ENCODE measurements at places on chromosomes 1 and 21.
A peak's percentile ranks its signal among the peaks of the same experiment; 100 is the strongest.

DNA sequence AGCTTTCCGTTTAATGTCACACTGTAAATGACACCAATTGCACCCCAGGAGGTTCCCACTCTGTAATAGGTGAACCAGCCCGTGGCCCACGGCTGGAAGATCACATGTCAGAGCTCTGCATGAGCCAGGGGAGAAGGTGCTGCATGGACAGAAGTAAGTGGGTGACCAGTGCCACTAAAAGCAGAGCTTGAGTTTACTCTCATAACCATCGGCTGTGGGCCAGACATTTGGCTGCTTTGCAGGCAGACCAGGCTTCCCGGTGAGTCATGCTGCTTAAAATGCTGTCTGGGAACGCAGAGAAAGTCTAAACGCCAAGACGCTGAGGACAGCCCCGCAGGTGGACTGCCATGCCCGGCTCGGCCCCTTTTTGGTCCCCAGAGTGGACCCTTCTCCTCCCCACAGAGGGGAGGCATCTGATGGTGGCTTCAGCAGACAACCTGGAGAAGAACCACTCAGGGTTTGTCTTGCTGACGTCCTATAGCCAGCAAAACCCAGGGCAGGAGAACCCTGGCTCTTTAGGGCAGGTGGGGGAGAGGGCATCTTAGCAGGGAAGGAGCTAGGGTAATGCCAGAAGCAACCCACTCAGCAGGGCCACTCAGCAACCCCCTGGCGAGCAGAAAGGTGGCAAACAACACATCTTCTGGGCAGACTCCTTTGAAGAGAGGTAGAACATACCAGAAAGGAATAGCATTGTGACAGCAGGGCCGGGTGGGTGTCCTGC is 7.3 kb downstream of the KIAA2013 start:
- no peak for DNase-seq

GRCh38 chr1:45493116-45493697 is 2.2 kb upstream of the TESK2 start:
- DNase-seq: peak; percentile 45

DNA sequence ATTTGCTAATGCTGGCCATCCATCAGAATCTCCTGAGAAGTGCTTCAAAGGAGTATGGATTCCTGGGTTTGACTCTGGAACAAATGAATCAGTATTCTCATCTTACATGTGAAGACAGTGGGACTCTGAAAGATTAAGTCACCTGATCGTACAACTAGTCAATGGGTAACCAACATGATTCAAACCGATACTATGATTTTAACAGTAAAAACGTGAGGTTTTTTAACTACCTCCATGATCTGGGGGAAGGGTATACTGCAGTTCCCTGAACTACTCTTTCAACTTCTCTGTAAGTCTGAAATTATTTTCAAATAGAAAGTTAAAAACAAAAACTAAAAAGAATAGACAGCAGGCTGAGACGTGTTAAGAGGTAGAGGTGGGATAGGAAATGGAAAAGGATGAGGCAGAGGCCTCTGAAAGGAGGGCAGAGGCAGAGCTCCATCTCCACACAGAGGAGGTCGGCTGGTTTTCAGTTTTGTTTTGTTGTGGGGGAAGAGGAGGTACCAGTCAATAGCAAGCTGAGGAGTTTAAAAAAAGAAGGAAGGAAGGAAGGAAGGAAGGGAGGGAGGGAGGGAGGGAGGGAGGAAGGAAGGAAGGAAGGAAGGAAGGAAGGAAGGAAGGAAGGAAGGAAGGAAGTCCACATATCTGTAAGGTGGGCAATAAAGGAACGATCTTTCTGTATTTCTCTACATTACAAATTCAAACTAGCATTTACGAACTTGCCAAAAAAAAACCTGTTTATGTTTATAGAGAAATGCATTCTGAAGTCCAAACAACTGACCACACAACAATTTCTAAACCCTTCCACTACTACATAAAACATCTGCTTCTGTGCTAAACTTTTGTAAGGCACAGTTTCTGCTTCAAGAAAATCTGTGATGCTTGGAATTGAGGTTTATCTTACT is 213.1 kb downstream of the RERE start:
- no peak for DNase-seq

GRCh38 chr1:159916242-159917051 is 8.9 kb downstream of the TAGLN2 start:
- peak; percentile 93 for DNase-seq

GRCh38 chr1:54218883-54219687 is 19.1 kb downstream of the MRPL37 start:
- DNase-seq: no peak

- DNase-seq: no peak
These were observed 12.0 kb upstream of the VWA5B1 start for GRCh38 chr1:20278692-20279130.

DNA sequence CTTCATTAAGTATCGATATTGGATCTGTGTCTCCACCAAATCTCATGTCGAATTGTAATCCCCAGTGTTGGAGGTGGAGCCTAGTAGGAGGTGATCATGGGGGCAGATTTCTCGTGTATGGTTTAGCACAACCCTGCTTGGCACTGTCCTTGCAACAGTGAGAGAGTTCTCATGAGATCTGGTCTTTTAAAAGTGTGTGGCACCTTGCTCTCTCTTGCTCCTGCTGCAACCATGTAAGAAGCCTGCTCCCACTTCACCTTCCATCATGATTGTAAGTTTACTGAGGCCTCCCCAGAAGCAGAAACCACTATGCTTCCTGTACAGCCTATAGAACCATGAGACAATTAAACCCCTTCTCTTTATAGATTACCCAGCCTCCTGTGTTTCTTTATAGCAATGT is 424.4 kb downstream of the NPHP4 start:
- no peak for DNase-seq

DNA sequence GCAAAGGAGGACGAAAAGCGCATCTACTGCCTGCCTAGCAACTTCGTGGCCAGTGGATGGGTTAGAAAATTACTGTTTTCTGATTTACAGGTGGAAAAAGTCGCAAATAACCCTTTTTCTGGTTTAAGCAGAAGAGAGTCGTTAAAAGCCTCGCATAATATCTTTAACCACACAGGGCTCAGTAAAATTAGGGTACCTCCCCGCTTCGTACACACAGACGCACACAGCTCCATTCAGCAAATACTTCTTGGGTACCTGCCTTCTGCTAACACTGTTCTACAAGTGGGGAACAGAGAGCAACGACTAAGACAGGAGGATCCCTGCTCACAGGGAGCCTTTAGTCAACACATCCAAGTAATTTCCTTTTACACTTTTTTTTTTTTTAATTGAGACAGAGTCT is 704 bp downstream of the ALG6 start:
- DNase-seq: no peak

GRCh38 chr21:42624936-42625335 is 28.5 kb upstream of the PDE9A start:
- DNase-seq: no peak

DNA sequence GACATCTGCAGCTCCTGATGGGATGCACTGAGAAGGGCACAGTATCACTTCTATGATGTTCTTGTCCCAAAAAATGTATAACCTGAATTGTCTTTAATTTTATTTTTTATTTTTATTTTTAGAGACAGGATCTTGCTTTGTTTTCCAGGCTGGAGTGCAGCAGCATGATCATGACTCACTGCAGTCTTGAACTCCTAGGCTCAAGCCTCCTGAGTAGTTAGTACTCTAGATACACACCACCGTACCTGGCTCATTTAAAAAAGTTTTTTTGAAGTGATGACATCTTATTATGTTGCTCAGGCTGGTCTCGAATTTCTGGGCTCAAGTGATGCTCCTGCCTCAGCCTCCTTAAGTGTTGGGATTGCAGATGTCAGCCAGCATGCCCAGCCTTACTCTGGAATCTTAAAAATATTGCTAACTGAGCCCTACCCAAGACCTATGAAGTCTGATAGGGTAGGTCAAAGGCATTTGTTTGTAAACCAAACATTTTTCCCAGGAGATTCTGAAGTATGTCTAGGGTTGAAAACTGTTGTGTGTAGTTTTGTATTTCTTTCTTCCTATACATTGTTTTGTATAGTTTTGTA is 68.9 kb downstream of the ATF6 start:
- no peak for DNase-seq

GRCh38 chr1:203517426-203518110 is 23.6 kb downstream of the OPTC start:
- DNase-seq: no peak

DNA sequence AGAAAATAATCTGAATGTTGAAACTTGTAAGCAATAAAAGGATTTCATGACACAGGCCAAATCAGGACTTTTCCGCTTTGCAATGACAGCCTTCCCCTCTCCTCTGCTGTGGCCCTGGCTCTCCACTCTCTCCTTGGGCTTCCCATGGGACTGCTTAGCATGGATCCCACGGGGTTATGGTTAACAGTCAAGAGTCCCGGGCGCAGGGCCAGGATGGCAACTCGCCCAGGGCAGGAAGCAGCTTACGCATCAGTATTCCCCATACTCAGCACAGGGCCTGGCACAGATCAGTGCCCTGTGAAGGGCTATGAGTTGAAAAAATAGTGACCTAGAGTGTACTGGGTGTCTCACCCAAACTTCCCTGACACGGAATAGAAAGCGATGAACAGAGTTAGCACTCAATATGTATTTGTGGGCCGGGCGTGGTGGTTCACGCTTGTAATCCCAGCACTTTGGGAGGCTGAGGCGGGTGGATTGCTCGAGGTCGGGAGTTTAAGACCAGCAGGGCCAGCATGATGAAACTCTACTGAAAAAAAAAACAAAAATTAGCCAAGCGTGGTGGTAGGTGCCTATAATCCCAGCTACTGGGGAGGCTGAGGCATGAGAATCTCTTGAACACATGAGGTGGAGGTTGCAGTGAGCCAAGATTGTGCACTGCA is 29.1 kb upstream of the GRHL3 start:
- DNase-seq: peak; percentile 97

- DNase-seq: no peak
These were observed 4.1 kb downstream of the PTPRU start for GRCh38 chr1:29240400-29240837.

GRCh38 chr21:44517175-44517899 is 22.7 kb downstream of the KRTAP10-1 start:
- DNase-seq: no peak

DNA sequence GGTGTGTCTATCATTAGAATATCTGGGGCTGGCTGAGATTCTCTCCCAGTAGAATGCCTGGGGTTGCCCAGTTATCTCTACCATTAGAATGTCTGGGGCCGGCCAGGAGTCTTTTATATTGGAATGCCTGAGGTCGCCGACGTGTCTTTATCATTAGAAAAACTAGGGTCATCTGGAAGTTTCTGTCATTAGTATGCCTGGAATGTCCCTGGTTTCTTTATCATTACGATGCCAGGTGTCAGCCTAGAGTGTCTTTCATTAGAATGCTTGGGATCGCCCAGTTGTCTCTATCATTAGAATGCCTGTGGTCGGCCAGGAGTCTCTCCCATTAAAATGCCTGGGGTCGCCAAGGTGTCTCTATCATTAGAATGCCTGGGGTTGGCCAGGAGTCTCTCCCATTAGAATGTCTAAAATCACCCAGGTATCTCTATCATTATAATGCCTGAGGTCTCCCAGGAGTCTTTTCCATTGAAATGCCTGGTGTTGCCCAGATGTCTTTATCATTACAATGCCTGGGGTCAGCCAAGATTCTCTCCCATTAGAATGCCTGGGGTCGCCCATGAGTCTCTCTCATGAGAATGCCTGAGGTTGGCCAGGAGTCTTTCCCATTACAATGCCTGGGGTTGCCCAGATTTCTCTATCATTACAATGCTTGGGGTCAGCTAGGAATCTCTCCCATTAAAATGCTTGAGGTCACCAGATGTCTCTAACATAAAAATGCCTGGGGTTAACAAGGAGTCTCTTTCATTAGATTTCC is 53.2 kb downstream of the RNF187 start:
- no peak for DNase-seq

- no peak for DNase-seq
These were observed 10.7 kb downstream of the DRAXIN start for GRCh38 chr1:11701981-11702803.

- DNase-seq: no peak
These were observed 16.2 kb downstream of the CHRNB2 start for GRCh38 chr1:154583773-154584172.

GRCh38 chr1:245148861-245149260 is 5.9 kb upstream of the KIF26B start:
- no peak for DNase-seq

DNA sequence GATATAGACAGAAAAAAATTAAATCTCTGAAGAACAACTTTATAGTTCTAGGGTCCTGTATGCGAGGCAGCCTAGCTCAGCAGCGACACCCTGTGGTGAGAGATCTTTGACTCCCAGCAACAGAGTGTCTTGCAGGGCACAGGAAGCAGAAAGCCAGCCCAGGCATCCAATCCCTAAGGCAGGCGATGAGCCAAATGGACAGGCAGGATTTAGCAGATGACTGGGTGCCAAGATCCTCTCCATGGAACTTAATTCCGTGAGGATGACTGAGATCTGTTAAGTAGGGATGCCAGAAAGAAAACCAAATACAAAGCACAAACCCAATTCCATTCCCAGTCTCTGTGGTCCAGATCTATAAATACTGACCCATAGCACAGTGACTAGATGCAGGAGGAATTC is 38.8 kb downstream of the HLCS start:
- peak; percentile 52 for DNase-seq

- DNase-seq: no peak
These were observed 21.7 kb downstream of the CASZ1 start for GRCh38 chr1:10774615-10775310.

GRCh38 chr1:116833718-116834117 is 76.0 kb upstream of the PTGFRN start:
- no peak for DNase-seq

DNA sequence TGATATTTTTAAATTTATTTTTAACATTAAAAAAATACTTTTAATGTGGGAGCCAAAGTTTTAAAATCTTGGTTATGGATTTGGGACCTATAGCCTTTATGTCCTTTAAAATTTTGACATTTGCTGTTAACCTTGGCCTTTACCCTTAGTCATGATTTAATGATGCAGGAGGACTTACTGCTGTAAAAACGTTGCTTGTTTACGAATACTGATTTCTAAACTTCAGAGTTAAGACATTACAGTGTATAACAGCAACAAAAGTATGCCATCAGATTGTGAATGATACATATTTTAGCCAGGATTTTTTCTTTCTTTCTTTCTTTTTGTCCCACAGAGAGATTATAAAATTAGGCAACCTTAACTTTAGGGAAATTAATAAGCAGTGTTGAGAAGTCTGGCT is 8.9 kb downstream of the RBM15 start:
- DNase-seq: no peak

- no peak for DNase-seq
These were observed 54.7 kb upstream of the TRIM67 start for GRCh38 chr1:231107151-231107550.

- peak; percentile 94 for DNase-seq
These were observed 113.9 kb downstream of the ATP5PO start for GRCh38 chr21:33801424-33802405.
